Activated CD4-positive, alpha-beta T cell treated with anti-CD3 and anti-CD28 coated beads, Interleukin-2, amount 50 U/mL, for 24 hours (primary cell): ENCODE measurements at places on chromosomes 4 and X.

DNA sequence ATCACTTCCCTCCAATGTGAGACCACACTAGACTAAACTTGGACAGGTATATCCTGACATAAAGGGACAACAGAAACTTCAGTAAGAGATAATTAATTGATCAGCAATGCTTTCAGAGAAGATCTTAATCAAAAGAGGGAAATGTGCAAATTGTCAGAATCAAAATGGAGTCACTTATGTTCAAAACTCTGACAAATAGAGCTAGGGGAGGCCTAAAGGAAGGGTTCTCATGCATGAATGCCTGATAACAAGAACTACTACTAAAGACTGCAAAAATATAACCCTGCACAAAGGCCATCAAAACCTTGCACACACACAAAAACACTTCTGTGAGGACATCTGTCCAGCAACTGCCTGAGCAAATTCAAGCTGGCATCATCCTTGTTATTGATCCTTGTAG is 637.5 kb upstream of the INTU start:
- DNase-seq, result no peak

DNA sequence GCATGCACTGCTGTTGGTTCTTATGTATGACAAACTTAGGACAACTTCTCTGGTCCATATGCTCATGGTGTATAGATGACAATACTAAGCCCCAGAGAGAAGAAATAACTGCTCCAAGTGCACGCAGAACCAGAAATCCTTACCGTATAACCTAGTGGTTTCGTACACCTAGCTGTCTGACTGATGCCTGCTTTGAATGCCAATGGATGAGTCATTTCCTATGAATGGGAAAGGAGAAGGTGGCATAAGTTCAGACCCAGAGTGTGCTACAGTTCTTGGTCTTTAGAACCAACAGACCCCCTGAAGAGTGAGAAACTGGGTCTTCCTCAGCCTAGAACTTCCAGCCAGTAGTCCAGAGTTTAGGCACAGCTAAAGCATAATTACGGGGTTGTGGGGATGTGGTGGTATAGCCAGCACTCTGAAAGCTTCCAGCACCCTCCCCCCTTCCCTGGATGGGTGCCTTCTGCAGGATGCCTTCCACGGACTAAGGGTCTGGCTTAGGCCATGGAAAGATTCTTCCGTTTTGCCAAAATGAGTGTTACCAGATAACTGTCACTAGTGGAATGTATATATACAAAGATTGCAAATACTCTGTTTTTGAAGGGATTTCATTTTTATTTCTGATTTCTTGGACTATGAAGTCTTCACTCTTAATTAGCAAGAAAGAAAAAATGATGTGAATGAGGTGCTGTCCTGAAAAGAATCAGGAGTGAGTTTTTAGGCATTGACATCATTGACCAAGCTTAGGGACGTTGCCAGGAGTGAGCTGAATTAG is 84.6 kb upstream of the PACRGL start:
- no peak for DNase-seq

DNA sequence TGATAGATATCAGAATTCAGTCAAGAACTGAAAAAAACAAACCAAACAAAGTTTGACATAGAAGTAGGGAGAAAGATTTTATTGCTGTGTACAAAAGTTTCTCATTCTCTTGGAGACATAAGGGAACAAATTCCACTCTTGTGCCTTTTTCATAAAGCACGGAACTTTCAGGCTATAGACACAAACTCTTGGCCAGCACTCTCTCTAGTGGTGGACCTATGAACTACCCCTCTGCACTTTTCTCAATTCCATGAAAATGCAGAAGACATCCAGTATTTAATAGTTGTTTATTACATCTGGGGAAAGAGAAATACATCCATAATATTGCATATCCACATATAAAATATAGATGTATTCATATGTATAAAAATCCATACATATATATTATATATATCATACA is 291.6 kb upstream of the HS3ST1 start:
- no peak for DNase-seq

- DNase-seq, result no peak
These were observed 115.6 kb upstream of the SPIN4 start for GRCh38 chrX:63466690-63467089.

DNA sequence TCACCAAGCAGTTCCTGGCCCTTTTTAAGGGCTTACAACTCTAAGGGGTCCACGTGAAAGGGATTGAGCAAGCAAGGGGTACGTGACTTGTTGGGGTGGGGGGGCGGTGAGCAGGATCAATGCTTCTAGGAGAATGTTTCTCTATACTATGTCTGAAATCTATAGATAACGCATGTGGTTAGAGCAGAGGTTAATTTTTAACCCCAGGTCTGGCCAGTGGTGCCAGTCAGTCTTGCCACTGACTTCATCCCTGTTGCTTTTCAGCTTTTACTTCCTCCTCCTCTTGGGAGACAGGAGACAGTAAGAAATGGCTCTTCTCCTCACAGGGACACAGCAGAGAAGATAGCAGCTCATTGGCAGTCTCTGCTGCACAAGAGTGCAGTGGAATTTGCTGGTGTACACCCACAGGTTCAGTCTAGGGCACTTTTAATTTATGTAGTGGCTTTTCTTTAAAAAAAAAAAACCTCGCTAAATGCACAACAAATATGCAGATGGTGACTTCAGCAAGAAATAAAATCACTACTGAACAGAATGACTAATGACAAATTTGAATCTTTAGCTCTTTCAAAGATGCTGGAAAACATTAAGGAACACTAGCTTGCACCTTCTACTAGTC is 190.5 kb downstream of the CCNG2 start:
- no peak for DNase-seq

GRCh38 chrX:72120837-72121236 is 10.9 kb downstream of the RTL5 start:
- DNase-seq, result no peak

- no peak for DNase-seq
These were observed 633 bp downstream of the FAM199X start for GRCh38 chrX:104166735-104167436.

- DNase-seq, result no peak
These were observed 41.1 kb upstream of the ACSL4 start for GRCh38 chrX:109774136-109774535.

- no peak for DNase-seq
These were observed 651.1 kb downstream of the ANKRD50 start for GRCh38 chr4:124061413-124061812.

GRCh38 chrX:129714581-129714980 is 24.2 kb upstream of the XPNPEP2 start:
- DNase-seq, result no peak

GRCh38 chr4:40283968-40284367 is 51.2 kb upstream of the CHRNA9 start:
- peak; percentile 81 for DNase-seq

GRCh38 chr4:77052352-77052751 is 23.4 kb downstream of the CCNI start:
- peak; percentile 21 for DNase-seq

DNA sequence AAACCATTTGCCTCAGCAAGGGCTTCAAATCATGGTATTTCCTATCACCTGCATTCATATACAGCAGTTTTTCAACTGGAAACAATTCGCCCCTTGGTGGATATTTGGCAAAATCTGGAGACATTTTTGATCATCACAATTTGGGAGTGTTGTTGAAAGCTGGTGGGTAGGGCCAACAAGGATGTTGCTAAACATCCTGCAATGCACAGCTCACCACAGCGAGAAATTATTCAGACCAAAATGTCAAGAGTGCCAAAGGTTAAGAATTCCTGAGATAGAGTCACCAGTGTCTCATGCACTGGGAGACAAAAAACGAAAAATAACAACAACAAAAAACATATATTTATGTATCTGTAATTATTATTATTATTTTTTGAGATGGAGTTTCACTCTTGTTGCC is 435.2 kb upstream of the CTSO start:
- DNase-seq, result no peak

GRCh38 chrX:45322382-45322781 is 121.7 kb upstream of the DIPK2B start:
- DNase-seq, result peak; percentile 11

- DNase-seq, result no peak
These were observed 49.2 kb downstream of the STPG2 start for GRCh38 chr4:98094118-98094517.

- no peak for DNase-seq
These were observed 27.2 kb downstream of the HSPA4L start for GRCh38 chr4:127809173-127809800.

- no peak for DNase-seq
These were observed 2429.7 kb downstream of the PCDH7 start for GRCh38 chr4:33149658-33150524.

GRCh38 chr4:15031993-15032675 is 29.9 kb downstream of the CPEB2 start:
- no peak for DNase-seq

- DNase-seq, result no peak
These were observed 10.8 kb upstream of the GAGE10 start for GRCh38 chrX:49292400-49293362.

DNA sequence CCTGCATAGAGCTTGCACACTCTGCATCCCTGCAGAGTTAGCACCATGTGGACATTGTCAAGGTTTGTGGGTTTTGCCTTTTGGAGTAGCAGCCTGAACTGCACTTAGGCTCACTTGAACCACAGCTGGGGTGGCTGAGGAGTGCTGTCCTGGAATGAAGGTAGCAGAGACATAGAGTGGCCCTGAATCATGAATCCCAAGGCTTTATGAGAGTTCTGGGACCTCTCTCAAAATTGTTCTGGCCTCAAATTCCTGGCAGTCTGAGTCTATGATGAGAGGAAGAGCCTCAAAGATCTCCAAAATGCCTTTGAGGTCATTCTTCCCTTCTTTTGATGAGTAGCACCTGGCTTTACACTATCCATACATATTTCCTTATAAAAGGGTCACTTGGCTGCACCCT is 37.1 kb upstream of the ADH1C start:
- no peak for DNase-seq

GRCh38 chrX:135384161-135384836 is 37.4 kb upstream of the SMIM10L2A start:
- DNase-seq, result peak; percentile 16

GRCh38 chr4:170741856-170742255 is 652.1 kb upstream of the AADAT start:
- DNase-seq, result no peak
